Eye (tissue), 1 donor: ENCODE measurements at places on chromosomes 3 and 15.
A peak's percentile ranks its signal among the peaks of the same experiment; 100 is the strongest.

DNA sequence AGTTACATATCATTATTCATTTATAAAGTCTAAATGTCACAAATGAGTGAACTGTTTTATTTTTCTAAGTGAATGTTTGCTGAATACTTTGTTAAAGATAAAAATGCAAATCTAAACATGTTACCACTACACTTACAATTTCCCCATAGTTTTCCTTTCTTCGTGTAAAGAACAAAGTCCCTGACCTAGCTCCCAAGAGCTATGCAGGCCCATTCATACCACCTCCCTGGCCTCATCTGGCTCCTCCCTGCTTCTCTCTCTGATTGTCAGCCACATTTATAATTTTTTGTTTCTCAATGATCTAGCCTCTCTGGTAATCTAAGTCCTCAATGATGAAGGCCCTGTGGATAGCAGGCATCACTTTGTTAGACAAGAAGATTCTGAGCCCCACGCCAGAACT, 31.0 kb upstream of the OR5K4 start:
- DNase-seq = no peak

- DNase-seq = no peak
These were observed 12.2 kb downstream of the TM4SF4 start for GRCh38 chr3:149486726-149487125.

DNA sequence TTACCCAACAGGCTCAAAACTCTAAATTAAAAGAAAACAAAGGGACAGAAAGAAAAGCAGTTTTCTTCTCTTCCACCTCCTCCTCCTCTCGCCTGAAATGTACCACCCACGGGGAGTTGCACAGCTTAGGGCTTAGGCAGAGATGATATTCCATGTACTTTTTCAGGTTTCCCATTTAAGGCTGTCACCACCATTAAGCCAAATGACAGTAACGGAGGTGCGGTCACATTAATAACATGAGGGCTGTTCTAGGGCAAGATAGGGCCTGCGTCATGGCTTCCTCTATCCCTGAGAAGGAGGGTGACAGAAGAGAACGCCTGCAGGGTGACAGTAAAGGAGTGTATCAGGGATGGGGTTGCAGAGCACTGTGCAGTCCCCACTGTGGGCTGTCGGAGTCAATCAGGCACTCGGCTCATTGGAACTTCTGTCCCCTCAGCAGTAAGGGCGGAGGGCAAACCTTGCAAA, 51.7 kb upstream of the TJP1 start:
- DNase-seq = peak; percentile 90

DNA sequence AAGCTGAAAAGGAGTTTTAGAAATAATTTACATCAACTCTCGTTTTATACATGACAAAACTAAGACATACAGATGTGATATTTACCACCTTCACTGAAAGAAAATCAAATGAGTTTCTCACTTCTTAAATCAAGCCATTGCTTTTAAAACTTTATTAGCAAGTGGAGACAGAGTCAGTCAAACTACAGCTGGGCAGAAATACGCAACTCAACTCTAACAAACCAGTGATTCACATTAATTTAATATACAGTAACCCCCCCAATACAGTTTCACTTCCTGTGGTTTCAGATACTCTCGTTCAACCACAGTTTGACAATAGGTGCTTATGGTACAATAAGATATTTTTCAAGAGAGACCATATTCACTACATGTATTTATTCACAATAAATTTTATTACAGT, 477.1 kb downstream of the MAGI1 start:
- DNase-seq = no peak

GRCh38 chr3:143266927-143267326, 147.4 kb downstream of the CHST2 start:
- DNase-seq = no peak

GRCh38 chr3:127107491-127108375, 85.2 kb upstream of the PRR23E start:
- DNase-seq = no peak

DNA sequence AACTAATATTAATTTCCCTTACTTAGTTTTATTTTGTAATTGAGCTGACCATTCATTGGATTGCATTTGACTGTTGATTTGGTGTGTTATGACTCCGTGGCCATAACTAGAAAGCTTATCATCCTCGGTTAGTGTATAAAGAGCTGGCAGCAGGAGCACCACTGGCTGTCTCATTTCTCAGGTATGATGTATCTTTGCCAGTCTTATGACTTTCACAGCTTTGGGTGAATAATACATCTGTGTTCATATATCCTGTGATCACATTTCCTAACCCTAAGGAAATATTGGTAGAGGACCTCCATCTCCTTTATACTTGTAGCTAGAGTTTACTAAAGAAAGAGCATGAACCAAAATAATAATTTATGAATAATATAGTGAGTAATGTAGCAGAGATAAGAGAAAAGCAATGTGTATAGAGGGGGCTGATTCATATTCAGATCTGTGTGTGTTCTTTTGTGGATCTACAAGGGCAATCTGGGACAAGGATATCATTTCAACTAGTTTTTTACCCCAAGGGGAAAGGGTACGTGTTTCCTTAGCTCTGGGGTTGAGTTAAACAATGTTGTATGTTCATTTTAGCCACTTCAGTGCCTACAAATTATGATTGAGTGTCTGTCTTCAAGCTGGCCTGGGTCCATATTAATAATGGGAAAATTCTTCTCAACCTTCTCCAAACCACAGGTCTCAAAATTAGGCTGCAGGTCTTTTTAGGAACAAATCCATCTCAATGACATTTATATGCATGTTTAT, 901.7 kb downstream of the NTRK3 start:
- DNase-seq = no peak

DNA sequence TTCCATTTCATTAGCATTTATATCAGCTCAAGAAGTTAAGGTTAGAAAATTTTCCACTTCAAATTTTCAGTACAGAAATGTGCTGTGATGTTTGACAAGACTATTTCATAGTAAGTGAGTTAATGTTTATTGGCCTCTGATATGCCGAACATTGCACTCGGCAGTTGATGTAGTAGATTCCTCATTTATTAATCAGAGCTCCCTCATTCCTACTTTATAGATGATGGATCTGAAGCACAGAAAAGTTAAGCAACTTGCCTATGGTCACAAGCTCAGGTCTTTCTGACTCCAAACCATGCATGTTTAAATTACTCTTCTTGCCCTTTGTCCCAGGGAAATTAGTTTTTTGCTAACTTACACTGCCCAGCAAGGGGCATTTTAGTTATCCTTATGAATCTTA, 92.0 kb downstream of the ATG7 start:
- DNase-seq = no peak

- peak; percentile 76 for DNase-seq
These were observed 145.3 kb downstream of the TJP1 start for GRCh38 chr15:29676961-29677402.

DNA sequence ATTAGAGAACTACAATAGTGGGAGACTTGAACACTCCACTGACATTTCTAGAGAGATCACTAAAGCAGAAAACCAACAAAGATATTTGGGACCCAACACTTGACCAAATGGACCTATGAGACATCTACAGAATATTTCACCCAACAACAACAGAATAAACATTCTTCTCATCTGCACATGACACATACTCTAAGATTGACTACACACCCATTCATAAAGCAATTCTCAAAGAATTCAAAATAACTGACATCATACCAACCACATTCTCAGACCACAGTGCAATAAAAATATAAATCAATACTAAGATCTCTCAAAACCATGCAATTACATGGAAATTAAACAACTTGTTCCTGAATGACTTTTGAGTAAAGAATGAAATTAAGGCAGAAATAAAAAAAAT, 473.7 kb downstream of the LPP start:
- no peak for DNase-seq

DNA sequence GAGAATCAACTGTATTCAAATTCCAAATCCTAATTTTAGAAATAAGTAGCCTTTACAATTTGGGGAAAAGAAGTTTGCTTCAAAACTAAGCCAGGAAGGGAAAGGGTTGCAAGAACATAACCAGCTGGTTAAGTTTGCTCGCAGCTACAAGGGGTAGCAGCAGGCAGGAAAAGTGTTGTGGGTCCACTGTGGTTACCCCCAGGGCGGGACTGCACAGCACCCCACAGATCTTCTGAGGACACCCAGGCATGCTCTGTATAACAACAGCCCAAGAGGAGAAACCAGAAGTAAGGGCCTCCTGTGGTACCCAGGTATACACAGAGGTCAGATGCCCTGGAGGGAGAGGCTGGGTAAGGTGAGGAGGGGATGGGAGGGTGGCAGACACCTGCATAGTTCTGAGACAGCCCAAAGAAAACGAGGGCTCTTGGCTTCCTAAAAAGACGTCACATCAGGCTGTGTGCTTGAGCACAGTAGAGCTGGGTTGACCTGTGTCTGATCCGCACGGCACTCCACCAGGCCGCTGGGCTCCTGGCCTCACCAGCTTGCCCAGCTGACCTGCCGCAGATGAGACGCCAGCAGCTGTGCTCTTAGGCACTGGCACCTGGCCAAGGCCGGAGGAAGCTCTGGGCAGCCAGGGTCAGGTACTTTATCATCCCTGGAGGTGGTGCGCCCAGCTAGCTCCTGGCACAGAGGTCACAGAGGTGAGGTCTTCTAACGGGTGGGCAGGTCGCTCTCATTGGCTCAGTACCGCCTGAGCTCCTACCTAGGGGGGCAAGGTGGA, 81.8 kb upstream of the SNRPA1 start:
- no peak for DNase-seq

DNA sequence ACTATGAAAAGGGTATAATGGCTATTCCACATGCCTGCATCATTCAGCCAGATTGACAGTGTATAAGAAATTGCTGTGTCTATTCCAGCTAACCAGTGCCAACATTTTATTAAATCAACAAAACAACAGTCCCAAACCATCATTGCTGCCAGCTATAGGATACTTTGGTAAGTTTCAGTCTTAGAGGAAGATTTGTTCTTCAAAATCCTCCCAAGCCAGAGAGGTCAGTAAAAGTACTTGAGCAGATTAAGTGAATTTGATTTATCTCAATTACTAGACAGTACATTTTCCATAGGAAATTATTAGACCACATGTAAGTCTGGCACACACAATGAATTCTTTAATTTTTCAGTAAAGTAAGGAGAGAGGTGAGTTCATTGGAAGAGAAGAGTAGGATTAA, 50.7 kb downstream of the TFG start:
- peak; percentile 25 for DNase-seq

DNA sequence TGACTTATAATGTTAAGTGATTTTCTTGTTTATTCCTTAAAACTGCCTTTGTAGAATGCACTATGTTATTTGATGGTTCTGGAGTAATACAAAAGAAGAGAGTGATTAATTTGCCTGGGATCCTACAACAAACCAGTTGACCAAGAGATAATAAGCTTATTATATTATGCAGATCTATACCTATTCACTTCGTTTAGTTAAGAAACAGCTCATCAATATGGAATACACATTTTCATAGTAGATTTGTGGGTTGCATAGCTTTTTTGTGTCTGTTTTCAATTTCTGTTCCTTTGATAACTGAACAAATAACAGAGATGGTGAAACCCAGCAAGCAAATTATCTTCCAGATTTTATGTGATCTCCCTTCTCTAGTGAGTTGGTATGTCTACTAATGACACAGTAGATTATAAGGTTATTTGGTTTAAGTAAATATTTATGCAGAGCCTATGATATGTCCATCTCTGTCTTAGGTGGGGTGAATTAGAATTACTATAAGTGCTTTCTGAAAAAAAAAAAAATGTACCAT, 443.3 kb upstream of the TPRG1 start:
- DNase-seq = no peak

- no peak for DNase-seq
These were observed at the start of gene TNNC1 for GRCh38 chr3:52453496-52454249. TSS of gene TNNC1 (minus strand) at chr3:52454041. CDS start at chr3:52454015, 26 bp downstream.

DNA sequence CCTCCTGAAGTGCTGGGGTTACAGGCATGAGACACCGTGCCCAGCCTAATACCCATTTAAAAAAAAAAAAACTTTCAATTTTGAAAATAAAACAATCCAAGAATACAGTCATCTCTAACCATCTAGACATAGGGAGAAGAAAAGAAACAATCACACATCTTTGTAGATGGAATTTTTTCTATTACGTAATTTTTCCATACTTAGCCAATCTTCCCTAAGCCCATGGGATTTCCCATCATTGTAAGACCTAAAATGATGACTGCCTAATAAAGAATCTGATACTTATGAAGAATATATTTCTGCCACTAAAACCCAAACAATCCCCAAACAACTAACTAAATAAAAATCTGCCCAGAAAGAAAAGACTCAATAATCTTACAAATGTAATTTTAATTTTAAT, 88.7 kb downstream of the CBLB start:
- no peak for DNase-seq

GRCh38 chr3:18512007-18512406, 86.9 kb upstream of the SATB1 start:
- no peak for DNase-seq

DNA sequence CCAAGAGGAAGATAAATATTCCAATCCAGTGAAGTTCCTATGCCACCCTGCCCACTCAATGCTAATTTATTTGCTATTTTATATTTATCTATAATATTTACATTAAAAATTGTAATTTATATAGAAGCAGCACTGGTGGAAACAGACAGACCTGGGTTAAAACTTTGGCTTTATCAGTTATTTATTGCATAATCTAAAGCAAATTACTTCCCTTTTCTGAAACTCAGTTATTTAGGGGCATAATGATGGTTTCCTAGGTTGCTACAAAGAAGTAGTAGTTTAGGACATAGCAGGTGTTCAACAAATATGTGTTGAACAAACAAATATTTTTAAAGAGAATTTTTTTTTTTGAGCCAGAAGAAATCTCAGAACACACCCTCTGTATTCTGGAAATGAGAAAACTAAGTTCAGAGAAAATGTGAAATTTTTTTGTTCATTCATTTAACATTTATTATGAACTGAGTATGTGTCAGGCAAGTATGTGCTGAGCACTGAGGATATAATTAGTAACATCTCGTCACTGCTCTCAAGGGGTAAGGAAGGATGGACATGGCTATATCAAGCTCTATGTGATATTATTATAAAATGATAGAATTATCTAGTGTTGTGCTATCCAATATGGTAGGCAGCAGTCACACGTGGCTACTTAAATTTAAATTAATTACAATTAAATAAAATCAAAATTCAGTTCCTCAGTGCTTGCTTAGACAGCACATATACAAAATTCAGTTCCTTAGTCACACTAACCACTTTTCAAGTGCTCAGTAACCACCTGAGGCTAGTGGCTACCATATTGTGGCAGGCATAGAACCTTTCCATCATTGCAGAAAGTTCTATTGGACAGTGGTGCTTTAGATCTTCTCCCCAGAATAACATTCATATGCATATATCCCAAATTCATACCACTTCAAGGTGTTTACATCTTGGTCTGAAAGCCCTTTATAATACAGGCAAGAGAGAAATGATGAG, 7.0 kb upstream of the UBE2Q2 start:
- DNase-seq = no peak

GRCh38 chr3:179227349-179227748, 23.6 kb downstream of the KCNMB3 start:
- DNase-seq = no peak

- no peak for DNase-seq
These were observed 17.4 kb downstream of the MFSD1 start for GRCh38 chr3:158819282-158819681.
